ENCODE measurements at places on chromosomes 7 and 10.

DNA sequence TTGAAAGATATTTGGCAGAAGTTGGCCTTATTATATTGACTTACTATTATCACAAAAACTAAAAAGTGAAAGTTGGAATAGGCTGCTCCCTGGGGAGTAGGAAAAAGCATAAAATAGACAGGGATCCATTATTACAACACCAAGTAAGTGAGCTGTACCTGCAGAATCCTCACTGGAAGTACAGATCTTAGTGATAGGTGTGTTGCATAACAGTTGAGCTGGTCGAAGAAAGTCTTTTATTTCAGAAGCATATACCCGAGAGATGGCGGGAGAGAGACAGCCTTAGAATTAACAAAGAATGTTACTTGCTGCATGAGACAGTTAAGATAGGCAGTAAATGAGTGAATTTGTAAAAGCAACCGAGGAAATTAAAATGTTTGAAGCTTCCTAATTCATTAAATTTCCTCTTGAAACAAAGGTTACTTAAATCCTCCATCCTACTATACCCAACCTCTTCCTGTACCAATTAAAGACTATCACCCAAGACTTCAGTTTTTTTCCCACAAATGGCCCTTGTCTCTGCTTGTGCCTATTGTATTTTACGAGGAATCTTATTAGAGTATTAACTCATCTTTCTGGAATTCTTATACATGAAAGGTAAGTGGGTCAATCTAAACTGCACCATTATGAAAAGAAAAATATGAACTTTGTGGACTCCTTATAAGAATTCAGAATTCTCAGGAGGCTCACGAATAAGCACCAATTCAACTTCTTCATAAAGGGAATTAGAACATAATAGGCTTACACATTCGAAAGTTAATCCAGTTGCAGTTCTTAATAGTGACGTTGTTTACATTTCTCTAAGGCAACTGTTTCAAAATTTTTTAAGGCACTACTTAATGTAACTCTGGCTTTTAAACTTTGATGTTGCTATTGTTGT, 56.2 kb downstream of the CREM start:
- DNase-seq = no peak

DNA sequence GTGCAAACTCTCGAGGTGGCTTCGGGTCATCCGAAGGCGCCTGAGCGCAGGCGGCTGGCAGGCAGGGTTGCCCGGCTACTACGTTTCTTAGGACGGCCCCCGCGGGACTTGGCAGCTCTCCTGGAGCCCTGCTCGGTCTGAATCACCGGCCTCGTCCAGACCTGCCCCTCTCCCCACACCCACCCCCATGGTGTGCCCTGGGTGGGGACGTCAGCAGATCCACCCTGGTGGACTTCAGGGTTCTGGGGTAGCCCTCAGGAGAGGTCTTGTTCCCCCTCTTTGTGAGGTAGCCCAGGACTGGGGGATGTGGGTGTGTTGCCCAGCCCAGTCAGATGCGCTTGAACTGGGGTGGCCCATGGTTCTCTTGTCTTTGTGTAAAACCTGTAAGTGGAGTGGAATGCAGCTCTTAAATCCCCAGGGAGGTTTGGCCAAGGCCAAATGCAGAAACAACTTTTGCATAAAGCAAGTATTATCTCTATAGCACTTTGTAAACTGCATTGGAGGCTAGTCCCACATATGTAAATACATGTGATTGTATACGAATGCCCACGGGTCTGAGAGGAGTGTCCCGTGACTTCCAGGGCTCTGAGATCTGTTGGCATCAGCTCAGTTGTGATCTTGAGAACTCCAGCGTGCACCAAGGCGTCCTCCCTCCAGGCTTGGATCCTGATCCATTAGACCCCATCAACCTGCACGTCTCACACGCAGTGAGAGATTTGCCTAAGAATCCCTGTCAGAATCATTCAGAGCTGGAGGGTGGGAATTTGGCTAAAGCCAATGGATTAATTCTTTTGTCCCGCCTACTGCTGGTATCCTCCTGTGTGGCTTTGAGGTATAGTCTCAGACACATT, 1.8 kb downstream of the PFKFB3 start:
- DNase-seq = no peak

- no peak for DNase-seq
Observed at GRCh38 chr7:32574626-32575025, 79.3 kb downstream of the AVL9 start.

DNA sequence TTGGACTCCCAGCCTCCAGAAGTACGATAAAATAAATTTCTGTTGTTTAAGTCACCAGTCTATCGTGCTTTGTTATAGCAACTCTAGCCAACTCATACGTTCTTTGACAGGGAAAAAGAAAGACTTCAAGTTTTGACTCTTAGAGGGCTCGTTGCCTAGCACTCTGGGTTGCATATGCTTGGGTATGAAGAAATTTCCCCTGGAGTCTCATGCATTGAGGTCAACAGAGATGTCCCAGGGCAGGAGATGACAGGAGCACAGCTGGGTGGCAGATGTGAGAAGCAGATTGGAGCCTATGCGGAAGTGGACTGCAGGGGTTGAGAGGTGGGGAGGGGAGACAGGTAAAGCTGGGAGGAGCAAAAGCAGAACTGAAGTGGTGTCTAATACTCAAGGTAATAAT, 63.3 kb upstream of the JAZF1 start:
- no peak for DNase-seq

DNA sequence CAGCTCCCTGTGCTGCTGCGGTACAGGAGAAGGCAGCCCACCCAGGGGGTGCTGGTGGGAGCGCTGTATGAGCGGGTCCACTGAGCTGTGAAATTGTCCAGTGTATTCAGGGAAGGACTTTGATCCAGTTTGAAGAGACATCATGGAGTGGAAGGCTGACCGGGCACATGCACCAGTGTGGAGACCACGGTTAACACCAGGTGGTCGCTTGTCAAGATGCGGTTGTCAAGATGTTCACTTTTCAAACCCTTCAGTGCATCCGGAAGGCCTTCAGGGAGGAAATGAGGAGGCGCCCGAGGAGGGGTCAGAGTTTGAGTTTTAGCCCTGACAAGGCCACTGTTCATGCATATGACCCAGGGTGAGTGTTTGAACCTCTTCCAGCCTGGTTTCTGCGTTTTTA, 6.1 kb downstream of the DOCK1 start:
- DNase-seq = no peak

All from AG04450 (cell line).